ENCODE measurements at places on chromosomes 12 and 14.

- DNase-seq, result peak; percentile 55
Measured at GRCh38 chr14:22039938-22040780, 366.5 kb upstream of the OR4E1 start.

- no peak for DNase-seq
Measured at GRCh38 chr12:103016381-103016780, 58.9 kb downstream of the ASCL1 start.

DNA sequence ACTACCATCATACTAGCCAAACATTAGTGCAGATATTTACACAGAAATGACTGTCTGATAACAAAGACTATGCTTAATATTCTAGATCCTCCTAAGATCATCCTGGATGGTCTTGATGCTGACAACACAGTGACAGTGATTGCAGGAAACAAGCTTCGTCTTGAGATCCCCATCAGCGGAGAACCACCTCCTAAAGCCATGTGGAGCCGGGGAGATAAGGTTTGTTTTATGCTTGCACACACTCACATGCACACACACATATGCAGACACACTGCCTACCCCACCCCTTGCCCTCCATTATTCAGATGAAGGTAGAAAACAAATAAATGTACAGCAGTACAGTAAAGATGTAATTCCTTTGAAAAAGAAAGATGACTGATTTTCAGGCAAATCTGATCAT is 44.4 kb upstream of the CHPT1 start:
- DNase-seq, result no peak

DNA sequence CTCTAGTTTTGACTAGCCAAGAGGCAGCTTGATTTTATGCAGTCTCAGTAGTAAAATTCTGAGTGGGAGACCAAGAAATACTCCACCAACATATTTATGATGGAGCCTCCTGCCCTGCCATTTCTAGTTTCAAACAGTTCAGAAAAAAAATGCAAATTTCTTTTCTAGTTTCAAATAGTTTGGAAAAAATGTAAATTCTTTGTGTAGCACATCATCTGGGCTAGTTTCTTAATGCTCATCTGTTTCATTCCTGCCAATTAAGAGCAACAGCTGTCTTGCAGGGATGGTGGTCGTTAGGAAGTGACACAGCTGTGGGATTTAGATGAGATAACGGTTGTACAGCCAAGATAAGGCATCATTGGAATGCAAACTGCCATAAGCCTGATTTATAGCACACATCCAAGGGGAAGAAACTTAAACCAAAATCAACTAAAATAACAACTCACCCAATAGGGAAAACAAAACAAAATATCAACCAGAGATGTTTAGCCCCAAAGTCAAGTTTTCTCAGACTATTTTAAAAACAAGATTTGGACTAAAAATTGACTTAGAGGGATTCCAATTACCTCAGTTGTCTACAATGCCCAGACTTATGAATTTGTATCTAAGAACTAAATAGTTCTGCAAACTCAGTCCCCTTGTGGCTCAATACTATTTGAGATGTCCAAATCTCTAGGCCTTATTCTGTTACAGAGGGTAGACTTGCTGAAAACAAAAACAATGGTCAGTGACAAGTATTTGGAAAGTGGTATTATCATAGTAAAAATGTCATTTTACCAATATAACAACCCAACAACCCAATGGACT is 291.3 kb upstream of the ATP2B1 start:
- no peak for DNase-seq

- no peak for DNase-seq
Measured at GRCh38 chr12:49789992-49790391, 38.2 kb downstream of the NCKAP5L start.

DNA sequence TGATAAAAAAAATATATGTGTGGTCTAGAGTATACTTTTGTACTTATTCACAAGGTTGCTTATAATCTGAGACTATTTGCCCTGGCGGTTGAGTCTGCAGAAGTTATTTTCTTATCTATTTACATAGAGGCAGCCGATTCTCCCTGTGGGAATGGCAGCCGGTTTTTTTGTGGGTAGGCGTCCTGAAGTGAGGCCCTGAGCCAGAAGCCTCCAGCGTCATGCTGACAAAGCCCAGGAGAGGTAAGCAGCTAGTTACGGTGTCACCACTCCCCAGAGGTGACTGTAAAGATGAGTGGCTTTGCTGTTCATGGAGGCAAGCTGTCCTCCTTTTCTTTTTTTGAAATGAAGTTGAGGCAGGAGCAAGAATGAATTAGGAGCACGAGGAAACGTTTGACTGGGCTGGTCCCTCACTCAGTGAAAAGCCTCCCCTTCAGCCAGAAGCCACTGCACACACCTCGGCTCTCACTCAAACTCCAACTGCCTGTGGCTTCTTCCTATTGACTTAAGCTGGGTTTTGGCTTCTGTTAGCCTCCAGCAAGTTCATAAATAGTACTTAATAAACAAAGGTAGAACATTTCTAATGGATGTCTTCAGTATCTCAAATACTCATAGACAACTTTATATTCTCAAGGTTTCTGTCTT is 21.5 kb downstream of the PAX9 start:
- no peak for DNase-seq

DNA sequence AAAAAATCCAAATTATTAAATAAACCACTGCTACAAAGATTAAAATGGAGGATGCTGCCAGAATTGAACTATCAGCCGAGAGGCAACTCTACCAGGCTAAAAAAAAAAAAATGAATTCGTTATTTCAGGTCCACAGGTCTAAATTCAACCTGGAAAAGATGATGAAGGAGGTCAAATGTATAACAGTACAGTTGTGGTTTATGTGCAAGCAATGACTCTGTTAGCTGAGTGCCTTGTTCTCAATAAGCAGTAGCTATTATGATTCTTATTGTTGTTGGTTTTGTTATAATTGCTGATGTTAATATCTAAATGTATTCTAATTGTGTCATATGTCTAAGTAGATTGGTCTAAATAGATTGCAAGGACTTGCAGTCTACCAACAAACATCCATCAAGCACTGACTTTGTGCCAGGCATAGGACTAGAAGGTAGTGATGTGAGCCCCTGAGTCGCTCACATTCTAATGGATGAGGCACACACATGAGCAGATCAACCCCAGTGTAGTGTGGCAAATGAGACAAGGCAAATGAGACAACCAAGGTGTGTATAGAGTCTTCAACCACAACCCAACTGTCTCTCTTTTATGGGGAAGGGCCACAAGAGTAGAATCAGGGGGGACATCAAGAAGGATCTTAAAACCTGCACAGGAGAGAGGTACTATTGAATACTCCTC is 77.0 kb upstream of the PLEKHG7 start:
- DNase-seq, result no peak

GRCh38 chr14:65853407-65853955 is 441.0 kb downstream of the FUT8 start:
- no peak for DNase-seq

DNA sequence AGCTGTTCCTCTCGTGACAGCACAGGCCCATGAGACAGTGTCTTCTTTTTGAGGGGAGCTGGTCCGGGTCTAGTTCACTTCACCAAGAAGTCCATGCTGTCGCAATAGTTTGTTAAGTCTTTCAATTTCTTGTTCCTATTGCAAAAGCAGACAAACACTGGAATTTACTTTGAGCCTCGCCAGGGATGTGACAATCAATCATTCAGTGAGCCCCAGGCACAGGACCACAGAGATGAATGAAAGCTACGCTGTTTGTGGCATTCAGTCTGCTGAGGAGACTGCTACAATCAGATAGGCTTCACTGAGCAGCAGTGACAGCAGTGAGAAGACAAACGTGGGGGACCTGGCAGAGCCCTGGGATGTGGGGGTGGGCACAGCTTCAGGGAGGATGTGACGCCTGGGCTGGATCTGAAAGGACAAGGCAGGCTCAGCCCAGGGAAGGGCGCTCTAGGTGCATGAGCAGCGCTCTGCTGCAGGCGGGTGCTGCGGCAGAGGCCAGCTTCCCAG is 35.5 kb downstream of the TCTN1 start:
- DNase-seq, result no peak

DNA sequence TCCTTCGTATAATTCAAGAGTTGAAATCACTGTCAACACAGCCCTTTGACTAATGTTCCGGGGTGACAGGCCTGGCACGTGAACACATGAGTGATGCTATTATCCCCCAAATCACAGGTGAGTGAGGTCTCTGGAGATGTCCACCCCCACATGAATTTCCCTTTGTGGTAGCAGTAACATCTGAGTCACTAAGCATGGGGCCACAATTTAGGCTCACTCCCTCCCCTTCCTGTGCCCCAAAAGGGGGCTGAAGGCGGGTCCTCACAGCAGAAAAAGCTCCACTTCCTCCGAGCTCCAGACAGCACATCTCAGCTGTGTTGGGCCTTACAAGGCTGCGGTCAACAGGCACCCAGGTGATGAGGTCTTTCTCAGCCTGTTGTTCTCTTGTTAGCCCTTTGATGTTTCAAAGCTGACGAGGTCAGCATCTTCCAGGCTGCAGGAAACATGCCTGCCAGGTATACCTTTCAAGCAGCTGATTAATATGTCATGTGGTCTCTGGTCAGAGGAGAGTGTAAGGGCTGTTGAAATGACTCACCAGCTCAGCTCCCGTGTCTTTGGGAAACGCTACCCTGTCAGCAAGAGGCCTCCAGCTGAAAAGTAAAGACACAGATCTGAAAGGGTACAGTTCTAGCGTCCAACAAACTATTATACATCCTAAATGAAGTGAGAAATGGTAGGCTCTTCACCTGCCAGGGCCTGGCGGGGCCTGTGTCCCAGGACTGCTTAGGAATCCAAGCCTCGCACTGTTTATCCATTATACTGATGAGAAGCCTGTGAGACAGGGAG is 107.3 kb downstream of the ZFP36L1 start:
- DNase-seq, result peak; percentile 97

DNA sequence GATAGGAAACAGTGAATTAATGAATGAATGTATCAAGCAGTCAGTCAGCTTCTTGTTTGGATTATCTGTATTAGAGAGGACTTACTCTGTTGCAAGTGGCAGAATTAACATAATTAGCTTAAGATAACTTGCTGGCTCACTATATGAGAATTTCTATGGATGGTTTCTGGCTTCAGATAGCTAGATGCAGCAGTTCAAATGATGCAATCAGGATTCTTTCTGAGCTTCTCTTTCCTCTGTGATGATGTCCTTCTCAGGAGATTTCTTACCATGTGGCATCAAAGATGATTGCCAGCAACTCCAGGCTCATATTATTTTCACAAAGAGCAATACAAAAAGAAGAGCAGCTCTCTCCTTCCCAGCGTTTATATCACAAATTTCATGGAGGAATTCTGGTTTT is 30.7 kb downstream of the FRMD6 start:
- no peak for DNase-seq

GRCh38 chr14:36430662-36431084 is 89.4 kb downstream of the NKX2-1 start:
- no peak for DNase-seq

DNA sequence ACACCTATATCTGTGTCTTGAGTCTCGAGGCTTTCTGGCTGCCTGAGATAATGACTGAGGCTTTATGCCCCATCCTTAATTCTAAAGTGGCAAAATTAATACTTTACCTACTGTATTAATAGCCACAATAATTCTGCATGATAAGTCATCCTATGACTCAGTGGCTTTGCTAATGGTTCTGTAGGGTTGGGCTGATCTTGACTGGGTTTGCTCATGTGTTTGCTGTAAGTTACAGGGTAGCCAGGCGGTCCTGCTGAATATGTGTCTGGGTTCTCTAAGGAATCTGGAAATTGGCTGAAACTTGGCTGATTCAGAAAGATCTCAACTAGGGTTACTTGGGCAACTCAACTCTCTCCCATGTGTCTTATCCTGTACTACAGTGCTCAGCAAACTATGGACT is 21.7 kb downstream of the MGST1 start:
- no peak for DNase-seq

- DNase-seq, result no peak
Measured at GRCh38 chr12:40911676-40912075, 219.4 kb downstream of the CNTN1 start.

DNA sequence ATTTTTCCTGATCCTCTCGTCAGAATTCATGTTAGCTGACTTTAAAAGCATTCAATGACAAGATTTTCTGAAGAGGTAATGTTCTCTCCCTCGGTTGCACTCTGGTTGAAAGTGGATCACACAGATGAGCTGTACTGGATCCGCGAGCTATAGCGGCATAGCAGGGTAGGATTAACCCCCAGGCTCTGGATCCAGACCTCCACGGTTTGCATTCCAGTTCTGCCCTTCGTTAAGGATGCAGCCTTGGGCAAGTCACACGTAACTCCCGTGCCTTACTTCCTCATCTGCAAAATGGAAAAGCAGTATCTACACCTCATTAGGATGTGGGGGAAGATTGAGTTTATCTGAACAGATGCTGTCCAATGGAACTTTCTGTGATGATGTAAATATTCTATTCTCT is 13.8 kb downstream of the CCDC92 start:
- no peak for DNase-seq

DNA sequence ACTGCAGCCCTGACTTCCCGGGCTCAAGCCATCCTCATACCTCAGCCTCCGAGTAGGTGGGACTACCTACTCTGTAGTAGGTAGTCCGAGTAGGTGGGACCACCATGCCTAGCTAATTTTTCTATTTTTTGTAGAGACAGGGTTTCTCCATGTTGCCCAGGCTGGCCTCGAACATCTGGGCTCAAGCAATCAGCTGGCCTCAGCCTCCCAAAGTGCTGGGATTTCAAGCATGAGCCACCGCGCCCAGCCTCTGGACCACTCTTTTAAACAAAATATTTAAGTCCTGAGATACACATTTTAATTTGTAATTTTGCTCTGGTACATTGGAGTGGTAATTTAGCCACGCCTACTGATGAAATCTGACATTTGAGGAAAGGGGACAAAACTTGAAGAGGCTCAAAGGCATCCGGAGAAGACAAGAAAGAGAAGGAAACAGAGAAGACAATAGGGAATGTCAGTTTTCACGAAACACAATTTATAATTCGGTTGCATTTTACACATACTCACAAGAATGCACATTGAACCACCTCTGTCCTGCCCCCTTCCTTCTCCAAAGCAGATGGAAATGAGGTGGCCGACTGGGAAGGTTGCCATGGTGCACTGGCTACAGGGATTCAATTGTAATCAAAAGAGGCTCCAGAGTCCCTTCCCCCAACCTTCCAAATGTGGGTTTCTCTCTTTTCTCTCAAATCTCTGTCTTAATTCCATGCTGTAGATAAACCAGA is 9.7 kb upstream of the TUBA1A start:
- no peak for DNase-seq

DNA sequence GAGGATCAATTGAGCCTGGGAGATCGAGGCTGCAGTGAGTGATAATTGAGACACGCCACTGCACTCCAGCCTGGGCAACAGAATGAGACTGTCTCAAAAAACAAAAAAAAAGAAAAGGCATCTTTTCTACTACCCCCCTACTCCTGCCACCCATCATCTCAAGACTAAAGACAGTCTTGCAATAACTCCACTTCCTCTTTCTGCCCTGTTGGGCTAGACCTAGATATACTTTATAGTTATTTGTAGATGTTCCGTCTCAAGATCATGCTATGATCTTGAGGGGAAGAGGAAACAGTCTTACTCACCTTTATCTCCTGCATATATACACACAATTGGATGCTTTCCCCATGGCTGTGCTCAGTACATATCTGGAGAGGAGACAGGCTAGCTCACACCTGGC is 12.1 kb upstream of the ESPL1 start:
- DNase-seq, result no peak

GRCh38 chr14:106185837-106186233 is 659.5 kb downstream of the TMEM121 start:
- DNase-seq, result peak; percentile 63
